Kasumi-1 (cell line): ENCODE measurements at places on chromosomes 2 and 18.

GRCh38 chr18:67919316-67919715 is 402.8 kb upstream of the DSEL start:
- DNase-seq = no peak

DNA sequence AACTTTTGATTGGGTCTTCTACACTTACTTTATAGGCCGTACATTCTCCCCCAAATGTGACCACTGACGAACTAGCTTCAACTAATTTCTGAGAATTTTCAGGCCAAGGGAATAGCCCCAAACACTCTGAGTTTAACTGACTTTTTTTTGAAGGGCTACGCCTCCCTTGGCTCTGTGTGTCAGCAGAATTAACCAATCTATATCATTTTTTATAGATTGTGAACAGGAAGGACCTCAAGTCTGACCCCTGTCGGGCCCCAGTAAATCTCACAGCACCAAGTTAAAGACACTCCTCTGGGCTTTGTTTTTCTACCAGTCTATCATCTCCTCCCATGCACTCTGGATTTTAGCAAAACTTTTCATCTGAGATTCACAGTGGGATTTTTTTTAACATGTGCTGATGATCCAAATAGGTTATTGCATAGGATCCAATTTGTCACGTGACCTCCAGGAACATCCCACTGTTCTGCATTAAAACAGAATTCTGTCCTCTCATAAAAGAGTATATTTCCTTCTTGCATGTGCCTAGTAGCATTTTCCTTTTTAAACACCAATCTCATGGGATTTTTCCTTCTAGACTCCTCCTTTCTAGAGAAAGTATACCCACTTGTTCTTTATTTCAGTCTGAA is 307.1 kb downstream of the OSR1 start:
- no peak for DNase-seq

GRCh38 chr2:227188292-227188691 is 23.9 kb downstream of the COL4A3 start:
- DNase-seq = no peak

DNA sequence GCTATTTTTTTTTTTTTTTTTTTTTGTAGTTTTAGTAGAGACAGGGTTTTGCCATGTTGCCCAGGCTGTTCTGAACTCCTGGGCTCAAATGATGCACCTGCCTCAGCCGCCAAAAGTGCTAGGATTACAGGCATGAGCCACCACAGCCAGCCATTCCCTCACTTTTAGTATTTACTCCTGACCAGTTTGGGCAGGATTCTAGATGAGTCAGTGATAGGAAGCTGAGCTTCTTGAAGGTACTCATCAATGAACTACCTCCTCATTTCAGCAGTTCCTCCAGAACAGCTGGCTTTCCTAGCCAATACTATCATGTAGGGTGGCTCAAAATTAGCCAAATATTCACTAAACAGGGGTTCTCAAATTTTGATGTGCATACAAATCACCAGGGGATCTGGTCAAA is 57.2 kb downstream of the CYBRD1 start:
- DNase-seq = no peak

DNA sequence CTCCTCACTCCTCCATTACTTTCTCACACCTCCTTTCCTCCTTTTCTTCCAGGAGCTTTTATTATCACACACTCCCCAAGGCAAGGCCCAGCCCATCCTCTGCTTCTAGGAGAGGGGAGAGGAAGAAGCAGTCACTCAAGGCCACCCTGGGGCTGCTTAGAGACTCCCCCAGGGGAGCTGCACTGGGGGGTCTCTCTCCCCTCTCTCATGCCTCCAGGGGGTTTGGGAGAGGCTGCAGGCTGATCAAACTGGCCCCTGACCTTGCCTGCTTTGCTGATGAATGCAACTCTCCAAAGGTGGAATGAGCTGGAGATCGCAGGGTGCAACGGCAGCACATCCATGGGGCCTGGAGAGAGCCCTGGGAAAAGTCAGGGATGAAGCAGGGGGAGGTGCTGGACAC is 216.9 kb downstream of the CELF4 start:
- no peak for DNase-seq

- peak; percentile 80 for DNase-seq
These were observed 214.7 kb downstream of the TGIF1 start for GRCh38 chr18:3664563-3665178.

DNA sequence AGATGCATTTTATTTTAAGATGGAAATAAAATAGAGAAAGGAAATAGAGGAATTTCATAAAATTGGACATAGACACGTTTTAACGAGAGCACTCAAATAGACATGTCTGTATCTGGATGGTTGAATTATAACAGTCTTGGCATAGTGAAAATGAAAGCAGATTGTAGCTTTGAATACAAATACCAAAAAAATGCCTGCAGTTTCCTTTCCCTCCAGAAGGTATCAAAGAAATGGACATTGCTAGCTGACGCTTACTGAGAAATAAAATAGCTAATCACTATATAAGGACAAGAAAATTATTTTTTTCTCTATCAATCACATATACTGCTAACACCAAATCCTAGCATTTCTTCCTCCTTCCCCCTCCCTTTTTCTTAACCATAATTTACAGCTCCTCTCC is 11.4 kb upstream of the MAPRE2 start:
- no peak for DNase-seq

DNA sequence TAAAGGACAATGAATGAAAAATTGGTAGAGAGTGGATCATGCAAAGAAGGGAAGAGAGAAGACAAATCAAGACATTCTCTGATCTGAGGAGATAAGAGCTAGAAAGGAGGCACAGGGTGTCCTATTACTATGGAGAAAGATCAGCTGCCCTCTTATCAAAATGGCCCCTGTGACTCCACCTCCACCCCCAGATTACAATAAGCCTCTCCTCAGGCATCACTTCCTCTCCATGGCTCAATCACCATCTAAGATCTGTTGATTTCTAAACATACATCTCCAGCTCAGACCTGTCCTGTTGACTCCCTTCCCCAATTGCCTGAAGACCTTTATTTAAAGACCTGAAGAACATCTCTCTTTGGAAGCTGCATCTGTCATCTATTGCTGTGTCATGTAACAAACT is 43.2 kb downstream of the SP100 start:
- peak; percentile 1 for DNase-seq

DNA sequence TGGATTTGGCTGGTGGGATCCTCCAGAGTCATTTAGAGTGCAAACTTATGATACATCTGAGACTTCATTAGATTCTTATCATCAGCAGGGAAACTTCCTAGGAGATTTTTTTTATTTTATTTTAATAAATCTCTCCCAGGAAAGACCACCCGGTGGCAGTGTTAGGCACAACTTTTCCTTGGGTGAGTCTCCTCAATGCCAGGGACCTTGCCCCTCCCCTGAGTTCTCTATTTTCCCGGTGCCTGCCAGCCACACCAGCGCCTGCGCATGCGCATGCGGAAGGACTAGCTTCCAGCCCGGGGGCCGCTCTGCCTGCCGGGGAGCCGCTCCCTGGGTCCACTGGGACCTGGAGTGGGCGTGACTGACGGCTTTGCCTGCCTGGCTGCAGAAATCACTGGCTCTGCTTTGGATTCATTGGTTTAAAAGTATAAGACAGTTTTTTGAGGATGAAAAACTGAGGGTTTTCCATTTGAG is 86.6 kb downstream of the TMEM182 start:
- DNase-seq = no peak

DNA sequence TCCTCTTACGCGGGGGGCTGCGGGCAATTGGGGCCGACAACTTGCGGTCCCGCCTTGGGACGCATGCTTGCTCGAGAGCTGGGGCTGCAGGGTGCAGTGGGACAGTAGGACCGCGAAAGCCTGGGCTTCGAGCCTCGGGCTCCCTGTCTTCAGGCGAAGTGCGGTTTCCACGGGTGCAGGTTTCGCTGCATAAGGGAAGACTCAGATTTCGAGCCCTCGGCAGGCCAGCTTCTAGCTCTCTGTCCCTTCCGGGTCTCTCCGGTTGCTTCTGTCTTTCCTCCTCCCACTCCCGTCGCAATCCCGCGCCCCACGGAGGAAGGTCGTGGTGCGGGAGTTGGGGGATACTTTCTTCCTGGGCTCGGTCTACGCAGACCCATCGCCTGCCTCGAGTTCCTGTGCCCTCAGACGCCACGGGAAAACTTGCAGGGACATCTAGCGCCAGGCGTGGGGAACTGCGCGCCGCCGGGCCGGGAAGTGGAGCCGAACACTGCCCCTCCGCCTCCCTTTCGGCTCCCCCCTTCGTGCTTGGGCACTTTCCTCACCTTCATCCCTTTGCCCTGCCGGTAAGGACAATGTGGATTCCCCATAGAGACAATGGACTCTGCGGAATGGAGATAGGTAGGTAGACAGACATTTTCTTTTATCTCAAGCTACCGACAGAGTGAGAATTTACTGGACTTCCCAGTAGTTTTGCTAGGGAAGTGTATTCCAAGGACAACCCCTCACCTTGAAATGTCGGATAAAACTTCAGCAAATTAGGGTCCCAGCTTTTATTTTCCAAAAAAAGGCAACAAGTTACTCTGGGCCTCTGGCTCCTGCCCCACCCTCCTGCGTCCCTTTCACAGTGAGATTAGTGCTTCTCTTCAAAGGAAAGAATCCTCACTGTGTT is 4.2 kb upstream of the HOXD13 start:
- peak; percentile 78 for DNase-seq

DNA sequence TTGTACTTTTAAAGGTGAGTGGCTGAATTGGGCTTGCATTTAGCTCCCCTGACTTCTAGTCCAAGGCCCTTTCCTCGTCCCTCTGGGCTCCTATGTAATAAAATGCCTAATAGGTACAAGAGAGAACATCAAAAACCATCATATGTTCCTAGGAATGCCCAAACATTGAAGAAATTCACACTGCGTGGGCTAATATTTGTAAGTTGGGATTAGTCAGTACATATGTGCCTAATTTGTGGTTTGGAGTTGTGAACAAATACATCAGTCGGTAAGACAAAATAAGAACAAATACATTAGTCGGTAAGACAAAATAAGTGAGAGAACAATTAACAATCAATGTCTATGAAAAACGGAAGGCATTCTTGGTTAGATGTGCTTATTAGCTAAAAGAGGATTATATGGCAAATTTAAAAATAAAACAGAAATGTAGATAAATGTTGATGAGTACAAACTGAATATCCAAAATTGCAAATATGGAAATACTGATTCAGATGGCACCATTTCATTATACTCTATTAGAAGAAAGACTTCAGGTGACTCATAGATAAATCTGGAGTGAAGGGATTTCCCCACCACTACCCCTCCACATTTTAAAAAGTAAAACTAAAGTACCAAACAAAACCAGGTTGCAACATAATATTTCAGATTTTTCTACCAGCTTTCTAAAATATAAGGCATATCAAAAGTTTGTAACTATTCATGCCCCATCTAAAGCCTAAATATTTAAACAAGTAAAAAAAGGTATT is 325.4 kb downstream of the ZEB2 start:
- no peak for DNase-seq

GRCh38 chr18:13120983-13121441 is 97.5 kb upstream of the LDLRAD4 start:
- no peak for DNase-seq

GRCh38 chr18:54086046-54086802 is 138.2 kb downstream of the MBD2 start:
- DNase-seq = peak; percentile 90

GRCh38 chr2:132519566-132519965 is 103.0 kb downstream of the GPR39 start:
- no peak for DNase-seq

- no peak for DNase-seq
These were observed 7.1 kb upstream of the COLEC12 start for GRCh38 chr18:507636-508035.

GRCh38 chr2:105519516-105519915 is 120.7 kb upstream of the FHL2 start:
- DNase-seq = no peak

- no peak for DNase-seq
These were observed 102.8 kb upstream of the MAP2 start for GRCh38 chr2:209321076-209321475.

- DNase-seq = no peak
These were observed 550.5 kb downstream of the SPAG16 start for GRCh38 chr2:213834746-213835145.

DNA sequence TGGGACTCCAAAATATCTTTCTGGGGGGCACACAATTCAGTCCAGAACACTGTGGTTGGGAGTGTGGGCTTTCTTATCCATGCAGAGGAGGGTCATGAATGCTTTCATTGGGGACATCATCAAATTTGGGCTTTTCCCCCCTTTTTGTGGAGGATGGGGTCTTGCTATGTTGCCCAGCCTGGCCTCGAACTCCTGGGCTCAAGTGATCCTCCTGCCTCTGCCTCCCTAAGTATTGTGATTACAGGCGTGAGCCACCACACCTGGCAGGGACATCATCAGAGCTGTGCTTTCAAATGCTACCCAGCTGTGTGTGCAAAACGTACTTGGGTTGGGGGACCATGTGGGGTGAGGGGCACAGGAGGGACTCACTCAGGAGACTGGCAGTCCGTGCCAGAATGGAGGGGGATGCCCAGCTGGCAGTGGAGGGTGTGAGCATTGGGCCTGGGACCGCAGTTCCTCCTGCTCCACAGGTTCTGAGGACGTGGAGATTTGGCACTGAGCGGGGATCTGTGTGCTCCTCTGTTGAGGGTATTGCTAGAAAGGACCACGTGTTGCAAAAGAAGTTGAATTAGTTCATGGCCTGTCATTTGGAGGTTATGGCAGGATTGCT is 24.4 kb downstream of the EMILIN2 start:
- no peak for DNase-seq

GRCh38 chr2:10977621-10978020 is 65.9 kb downstream of the KCNF1 start:
- DNase-seq = no peak

DNA sequence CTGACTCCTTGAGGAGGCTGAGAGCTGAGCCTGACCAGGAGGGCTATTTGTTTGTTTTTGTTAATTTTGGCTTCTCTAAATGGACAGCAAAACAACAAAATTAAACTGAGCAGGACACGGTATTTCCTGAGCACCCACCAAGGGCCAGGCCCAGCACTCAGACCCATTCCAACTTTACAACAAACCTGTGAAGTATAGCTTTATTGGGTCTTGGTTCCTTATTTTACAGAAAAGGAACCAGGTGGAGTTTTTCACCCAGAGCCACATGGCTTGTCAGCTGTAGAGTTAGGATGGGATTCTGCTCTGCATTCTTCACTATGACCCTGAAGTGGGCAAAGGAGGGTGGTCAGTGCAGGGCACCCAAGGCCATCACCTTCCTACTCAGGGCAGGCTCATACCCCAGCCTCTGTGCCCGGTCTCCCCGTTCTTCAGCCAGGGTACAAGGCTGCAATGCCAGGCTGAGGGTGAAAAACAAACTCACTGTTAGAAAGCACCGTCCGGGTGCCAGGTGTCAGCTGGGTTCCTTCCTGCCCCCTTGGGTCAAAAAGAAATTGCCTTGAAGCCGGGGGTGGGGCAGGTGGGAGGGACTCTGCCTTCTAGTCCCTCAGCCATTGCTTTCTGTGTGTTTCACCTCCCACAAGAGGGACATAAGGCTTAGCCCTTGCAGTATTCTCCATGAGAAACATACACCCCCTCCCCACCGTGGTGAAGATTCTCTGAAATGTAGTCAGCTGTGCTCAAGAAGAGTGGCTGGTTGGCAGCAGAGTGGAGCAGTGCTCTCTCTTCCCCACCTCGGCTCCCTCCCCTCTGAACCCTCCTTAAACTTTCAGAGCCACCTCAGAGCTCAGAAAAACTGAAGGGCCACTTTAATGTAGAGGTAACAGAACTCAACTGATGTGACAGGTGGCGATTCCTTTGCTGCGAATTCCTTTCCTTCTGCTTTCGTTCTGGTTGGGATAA is 2.2 kb downstream of the PSD4 start:
- DNase-seq = no peak

GRCh38 chr2:64202206-64202845 is 58.1 kb upstream of the PELI1 start:
- no peak for DNase-seq
